ENCODE measurements at places on chromosomes 1 and 21. TPM values are rescaled to one million over a fixed set of nuclear protein-coding genes. Genes with fewer than 3 reads are reported as not detected.

DNA sequence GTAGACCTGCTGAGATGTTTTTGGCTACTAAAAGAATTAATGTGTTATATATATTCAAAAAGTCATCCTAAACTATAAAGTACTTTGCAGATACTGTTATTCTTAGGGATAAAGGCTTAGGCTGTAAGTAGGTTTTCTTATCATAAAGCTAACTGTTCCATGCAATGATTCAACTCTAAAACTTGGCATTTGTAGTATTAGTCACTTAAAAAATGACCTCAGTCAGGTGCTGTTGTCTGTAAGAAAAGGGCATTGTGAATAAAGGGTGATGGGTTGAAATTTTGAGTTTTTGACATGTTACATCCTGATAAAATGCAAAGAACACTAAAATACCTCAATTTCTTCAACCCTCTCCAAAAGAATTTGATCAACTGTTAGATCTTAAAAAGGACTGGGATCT is 32.9 kb downstream of the ADCY10 start:
- no peaks in the 10 kb centered on the region for H3K27me3 ChIP-seq
- no peaks in the 10 kb centered on the region for H3K36me3 ChIP-seq
- no peak overlapping the region for H3K4me3 ChIP-seq
- no peaks in the 10 kb centered on the region for H3K4me1 ChIP-seq
- H3K27ac ChIP-seq: no peak overlapping the region

DNA sequence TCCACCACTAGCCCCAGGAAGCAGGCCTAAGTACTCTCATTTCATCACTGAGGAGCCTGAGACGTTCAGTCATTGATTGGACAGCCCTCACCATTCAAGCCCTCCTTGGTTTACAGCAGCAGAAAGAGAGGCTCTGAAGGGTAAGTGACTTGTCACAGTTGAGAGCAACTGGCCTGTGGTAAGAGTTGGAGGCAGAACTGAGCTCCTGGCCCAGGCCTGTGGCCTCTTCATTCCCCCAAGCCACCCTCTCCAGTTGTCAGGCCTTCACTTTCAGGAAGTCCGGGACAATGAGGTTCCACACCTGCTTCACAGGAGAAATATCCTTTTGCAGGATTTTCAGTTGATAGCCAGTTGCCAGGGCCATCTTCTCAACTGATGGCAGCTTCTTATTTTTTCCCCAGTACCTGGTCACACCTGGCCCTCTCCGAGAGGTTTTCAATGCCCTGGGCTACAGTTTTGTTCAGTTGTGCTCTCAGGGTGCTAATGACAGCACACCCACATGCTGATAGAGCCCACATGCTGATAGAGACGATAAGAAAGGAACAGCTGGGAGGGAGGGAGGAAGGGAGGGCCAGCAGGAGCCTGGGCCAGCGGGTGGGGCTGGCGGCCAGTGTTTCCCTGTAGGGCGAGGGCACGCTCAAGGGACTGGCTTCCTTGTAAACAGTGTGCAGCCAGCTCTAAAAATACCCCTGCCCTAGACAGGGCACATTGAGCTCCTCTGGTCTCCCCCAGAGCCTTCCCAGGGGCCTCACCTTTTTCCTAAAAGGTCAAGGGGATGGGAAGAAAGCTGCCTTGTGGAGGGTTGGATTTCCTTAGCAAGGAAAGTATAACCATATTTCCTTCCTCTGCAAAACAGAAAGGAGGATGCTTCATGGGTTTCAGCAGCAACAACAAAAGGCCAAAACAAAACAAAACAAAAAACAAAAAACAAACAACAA is 112.7 kb upstream of the JUN start:
- no peaks in the 10 kb centered on the region for H3K4me1 ChIP-seq
- DNase-seq: peak; percentile 72
- no peaks in the 10 kb centered on the region for H3K27me3 ChIP-seq
- no peaks in the 10 kb centered on the region for H3K36me3 ChIP-seq
- H3K27ac ChIP-seq: peak overlapping the region; percentile 35

GRCh38 chr21:34221331-34222030 is 142.3 kb upstream of the KCNE2 start:
- H3K4me1 ChIP-seq: no peaks in the 10 kb centered on the region
- no peak for DNase-seq
- H3K27me3 ChIP-seq: no peaks in the 10 kb centered on the region

GRCh38 chr1:186089940-186090339 is 285.1 kb downstream of the TPR start:
- H3K4me1 ChIP-seq: peaks cover 3% of the 10 kb centered on the region
- H3K27ac ChIP-seq: no peak overlapping the region
- no peaks in the 10 kb centered on the region for H3K27me3 ChIP-seq

DNA sequence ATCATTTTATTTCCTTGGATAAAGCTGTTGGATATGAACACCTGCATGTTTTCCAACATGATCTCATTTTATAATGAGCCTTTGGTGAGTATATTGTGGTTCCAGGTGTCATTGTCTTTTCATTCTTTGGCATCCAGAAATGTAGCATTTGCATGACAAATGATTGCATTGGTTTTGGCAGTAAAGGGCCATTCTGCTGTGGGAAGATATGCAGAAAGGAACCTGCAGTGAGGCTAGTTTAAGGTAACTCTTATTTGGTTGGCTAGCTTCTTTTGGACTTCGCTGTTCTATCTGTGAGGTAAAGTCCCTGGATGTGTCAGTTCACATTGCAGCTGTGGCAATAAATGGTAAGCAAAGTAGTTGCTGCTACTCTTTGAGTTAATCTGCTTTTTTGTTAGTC is 343.0 kb downstream of the AMY1C start:
- no peak for DNase-seq
- no peaks in the 10 kb centered on the region for H3K27me3 ChIP-seq
- H3K4me1 ChIP-seq: no peaks in the 10 kb centered on the region
- no peaks in the 10 kb centered on the region for H3K36me3 ChIP-seq

SHC1 gene
- 165 TPM for total RNA-seq

TNFSF4 gene
- 0.49 TPM for total RNA-seq

KCNN3 gene
- 4.7 TPM for total RNA-seq

SASS6 gene
- 2.1 TPM for total RNA-seq

Measured in aorta (tissue), 5 donors.